Activated CD4-positive, alpha-beta T cell treated with anti-CD3 and anti-CD28 coated beads, Interleukin-2, amount 50 U/mL, for 4 hours (primary cell): ENCODE measurements at places on chromosomes 3 and 15.

DNA sequence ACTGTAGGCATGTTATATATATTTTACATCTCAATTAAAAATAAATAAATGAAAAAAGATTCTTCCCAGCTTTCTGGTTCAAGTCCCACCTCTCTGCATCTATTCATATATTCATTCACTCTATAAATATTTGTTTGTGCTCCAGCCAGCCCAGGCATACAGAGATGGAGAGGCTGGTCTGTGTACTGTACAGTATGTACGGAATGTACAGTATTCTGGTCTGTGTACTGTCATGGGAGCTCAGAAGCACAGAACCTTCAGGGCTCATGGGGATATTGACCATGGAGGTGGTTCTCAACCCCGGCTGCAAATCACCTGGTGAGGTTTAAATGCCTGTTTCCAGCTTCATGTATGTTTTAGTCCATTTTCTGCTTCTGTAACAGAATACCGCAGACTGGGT is 13.8 kb downstream of the CORO2B start:
- DNase-seq = no peak

GRCh38 chr15:40241269-40242212 is 2.7 kb downstream of the PAK6 start:
- no peak for DNase-seq

GRCh38 chr3:113574213-113574612 is 41.9 kb downstream of the SIDT1 start:
- no peak for DNase-seq

DNA sequence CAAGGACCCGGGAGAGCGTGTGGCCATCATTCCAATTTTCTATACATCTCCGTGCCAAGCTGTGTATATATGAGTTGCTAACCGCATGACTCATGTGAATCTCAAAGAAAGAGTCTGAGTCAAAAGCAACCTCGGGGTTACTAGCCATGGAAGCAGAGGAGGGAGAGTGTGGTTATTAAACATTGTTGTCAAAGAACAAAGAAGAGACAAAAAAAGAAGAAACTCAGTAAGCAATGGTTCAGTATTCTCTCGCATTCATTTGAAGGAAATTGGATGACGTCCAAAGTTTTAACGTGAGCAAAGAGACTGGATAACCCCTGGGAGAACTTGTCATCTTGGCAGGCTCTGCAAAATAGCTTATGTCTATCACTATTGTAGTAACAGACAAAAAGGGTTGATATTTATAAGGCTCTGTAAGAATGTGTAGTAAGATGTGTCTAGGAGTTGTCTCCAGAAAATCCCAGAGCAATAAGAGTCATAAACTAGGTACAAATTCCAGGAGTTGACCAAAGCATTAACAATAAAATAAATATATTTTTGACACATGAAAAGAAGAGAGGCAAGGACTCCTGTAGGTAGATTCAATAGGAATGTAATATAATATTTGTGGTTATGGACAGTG is 52.8 kb upstream of the GRM7 start:
- DNase-seq = no peak

DNA sequence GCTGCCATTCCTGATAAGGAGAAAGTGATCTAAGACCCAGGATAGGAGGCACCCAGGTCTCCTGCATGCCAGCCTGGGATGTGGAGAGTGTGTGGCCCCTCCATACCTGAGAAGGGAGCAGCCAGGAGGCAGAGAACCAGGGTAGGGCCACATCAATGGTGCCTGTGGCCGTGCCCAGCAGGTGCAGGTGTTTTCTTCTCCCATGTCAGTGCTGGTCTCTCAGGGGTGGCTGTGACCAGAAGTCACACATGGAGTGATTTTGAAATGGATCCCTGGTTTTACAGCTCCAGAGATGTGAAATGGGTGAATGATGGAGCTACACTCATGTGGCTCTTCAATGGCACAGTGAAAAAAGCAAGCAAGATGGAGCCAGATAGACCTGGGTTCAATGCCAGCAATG is 3.3 kb upstream of the ISL2 start:
- no peak for DNase-seq

GRCh38 chr3:131728898-131729642 is 226.3 kb upstream of the MRPL3 start:
- DNase-seq = no peak

GRCh38 chr3:102460579-102460978 is 25.8 kb downstream of the ZPLD1 start:
- DNase-seq = no peak

DNA sequence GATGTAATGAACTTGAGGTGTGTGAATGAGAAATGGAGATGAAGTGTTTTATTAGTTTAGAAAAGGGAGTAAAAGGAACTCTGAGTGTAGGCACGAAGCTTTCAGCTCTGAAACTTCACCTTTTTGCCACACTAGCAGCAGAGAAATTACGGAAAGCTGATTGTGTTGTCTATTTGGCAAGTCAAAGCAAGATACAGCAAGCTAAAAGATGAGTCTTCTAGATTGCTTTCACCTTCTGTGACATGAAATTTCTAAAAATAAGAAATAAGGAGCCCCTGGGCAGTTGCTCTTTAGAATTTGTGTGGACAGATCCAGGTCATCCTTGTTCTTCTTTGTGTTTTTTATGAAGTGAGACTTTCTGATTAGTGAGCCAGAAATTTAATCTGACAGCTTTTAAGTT is 143.4 kb downstream of the FNDC3B start:
- DNase-seq = no peak

- DNase-seq = no peak
These were observed 210.9 kb downstream of the ZIC1 start for GRCh38 chr3:147619921-147620560.

- no peak for DNase-seq
These were observed 2.2 kb downstream of the NR2F2 start for GRCh38 chr15:96332637-96333121.

DNA sequence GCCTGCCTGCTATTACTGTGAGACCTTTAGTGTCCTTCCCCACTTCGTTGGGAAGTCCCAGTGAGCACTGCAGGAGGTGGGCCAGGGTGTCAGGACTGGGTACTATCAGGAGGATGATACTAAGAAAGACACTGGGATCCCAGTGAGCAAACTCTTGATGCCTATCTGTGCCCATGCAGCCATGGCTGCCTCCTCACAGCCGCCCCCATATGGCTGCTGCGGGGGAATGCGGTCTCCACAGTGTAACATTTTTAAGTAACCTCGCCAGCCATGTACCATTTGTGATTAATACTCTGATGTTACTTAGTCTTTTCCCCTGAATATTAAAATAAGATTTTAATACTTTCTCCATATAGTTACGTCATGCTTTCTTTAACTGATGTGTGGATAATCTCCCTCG is 312.2 kb downstream of the RYR3 start:
- DNase-seq = no peak

- DNase-seq = no peak
These were observed 74.2 kb downstream of the RFTN1 start for GRCh38 chr3:16439163-16439847.
